ENCODE measurements at places on chromosomes 7 and 10.

- DNase-seq, result no peak
Observed at GRCh38 chr10:1731592-1731991, 5.7 kb downstream of the ADARB2 start.

- DNase-seq, result no peak
Observed at GRCh38 chr10:80277016-80277415, 12.4 kb downstream of the MAT1A start.

GRCh38 chr10:59227136-59227673 lies 50.8 kb downstream of the PHYHIPL start:
- no peak for DNase-seq

DNA sequence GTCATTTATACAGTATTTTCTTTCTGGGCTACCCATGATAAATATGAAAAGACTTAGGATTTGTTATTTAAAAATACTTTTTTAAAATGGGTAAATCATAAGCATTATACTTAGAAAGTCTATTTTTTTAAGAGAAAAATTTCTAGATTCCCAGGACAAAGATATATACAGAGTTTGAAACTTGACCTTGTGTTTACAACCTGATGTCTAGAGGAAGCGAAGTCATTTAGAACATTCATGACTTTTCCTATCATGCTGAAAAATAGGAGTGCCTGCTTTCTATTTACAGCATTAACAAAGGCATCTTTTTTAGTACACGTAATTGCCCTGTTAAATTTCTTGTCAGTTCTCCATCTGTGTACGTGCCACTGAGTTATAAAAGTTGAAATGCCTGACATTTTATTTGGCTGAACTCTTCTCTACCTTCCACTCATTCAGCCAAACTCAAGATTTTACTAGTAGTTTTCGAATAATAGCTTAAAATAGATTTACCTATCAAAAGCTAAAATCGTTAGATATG lies 23.0 kb downstream of the GNAT3 start:
- no peak for DNase-seq

- no peak for DNase-seq
Observed at GRCh38 chr10:86359954-86360353, 6.6 kb downstream of the GRID1 start.

Data from midbrain (tissue), 1 donor.